BJ (cell line): ENCODE measurements at places on chromosomes 4 and X. TPM values are rescaled to one million over a fixed set of nuclear protein-coding genes. Genes with fewer than 3 reads are reported as not detected.

- no peak for DNase-seq
Measured at GRCh38 chr4:86960557-86960961, 25.7 kb downstream of the AFF1 start.

DNA sequence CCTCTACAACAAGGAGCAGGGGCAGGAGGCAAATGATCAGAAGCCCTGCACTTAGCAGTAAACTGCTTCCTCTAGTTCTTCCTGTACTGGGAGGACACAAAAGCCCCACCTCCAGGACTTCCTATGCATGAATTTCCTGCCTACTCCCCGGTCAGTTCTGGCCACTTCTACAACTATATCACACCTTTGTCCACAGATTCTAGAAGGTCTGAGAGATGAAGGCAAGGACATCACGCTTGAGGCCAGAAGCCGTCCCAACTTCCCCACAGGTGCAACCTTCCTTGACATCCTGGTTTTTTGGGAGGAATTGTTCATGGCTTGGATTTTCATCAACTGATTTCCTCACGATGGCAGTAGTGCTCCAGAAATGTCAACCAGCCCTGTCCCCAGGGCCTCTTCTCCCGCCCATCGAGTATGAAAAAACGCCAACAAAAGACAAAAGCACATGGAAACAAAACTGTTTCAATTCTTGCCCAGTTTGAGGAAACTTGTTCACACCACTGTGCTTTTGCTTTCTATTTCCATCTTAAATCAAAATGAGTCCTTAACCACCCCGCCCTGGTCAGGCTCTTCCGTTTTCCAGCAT is 206.5 kb upstream of the STK26 start:
- DNase-seq, result no peak

- DNase-seq, result no peak
Measured at GRCh38 chr4:791898-792625, 33.9 kb downstream of the CPLX1 start.

- DNase-seq, result no peak
Measured at GRCh38 chrX:137245183-137245582, 211.4 kb upstream of the GPR101 start.

- no peak for DNase-seq
Measured at GRCh38 chrX:133437356-133437755, 22.1 kb upstream of the GPC4 start.

DNA sequence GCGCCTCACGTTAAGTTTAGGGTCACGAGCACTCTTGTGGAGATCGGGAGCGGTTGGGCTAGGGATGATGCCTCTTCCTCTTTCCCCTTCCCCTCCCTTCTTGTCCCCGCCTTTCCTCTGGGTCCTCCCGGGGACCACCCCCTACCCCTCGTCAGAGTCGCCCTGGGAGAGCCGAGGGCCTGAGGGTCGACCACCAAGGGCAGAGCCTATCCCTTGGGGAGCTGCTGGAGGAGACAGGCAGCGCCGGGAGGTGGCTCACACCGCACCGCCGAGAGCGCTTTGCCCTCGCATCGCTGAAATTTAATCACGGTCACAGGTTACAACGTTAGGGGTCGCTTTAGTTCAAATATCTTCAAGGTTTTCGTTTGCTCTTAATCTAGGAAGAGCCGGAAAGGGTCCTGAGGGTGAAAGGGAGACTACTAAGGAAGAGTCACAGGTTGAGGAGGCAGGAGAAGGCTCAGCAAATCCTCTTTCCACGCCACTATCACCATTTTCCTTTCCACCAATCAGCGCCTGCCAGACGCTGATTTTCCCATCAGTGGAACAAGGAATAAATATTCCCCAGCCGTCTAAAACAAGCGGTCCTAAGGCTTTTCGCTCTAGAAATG is 528 bp upstream of the SNCA start:
- no peak for DNase-seq

DNA sequence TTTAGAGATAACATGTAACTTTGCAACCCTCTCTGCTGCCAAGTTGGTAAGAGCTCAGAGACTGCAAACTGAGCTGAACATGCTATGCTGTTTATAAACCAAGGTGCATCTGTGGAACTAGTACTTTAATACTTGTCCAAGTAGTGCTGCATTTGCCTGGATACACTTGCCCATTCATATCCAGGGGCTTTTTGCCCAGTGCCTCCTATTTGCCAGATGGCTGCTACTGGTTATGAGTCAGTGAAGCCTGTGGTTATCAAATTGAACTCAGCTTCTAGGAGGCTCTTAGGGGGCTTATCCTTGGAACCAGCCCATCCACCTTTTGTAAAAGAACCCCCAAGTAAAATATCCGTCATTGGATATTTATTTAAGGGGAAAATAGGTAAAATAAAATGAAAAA is 79.6 kb downstream of the AFF2 start:
- DNase-seq, result no peak

- no peak for DNase-seq
Measured at GRCh38 chrX:47690175-47690574, 31.2 kb upstream of the UXT start.

GRCh38 chrX:131646106-131646505 is 102.2 kb downstream of the OR13H1 start:
- no peak for DNase-seq

DNA sequence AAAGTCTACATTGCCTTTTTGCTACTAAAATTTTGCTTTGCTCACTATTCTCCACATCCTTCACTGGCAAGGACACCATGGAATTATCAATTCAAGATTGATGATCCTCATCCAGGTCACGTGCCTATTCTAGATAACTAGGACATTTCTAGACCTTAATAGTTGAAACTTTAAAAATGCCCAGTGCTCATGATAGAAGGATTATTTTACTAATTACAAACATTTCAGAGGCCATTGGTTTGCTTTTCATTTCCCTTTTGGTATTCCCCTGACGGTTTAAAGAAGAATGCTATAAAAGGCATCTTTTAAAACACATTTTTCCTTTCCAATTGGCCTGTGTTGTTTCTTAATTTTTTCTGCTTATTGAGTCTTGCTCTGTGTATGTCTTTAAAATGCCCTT is 249.4 kb downstream of the NDST4 start:
- no peak for DNase-seq

DNA sequence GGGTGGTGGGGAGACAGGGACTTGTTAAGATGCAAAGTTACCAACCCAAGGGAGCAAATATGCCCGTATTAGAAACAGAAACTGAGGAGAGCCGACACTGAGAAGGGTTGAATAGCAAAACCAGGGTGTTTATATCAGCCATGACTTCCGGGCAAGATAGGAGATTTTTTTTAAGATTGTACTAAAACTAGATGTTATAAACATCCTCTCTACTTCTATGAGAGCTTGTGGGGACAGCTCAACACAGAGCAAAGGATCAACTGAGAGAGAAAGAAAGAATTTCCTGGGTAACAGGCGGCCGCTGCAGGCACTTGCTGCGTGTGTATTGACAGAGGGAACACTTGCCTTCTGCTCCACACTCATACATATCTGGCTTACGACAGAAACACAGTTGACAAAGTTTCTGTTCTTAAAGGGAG is 49.1 kb upstream of the FBXW7 start:
- DNase-seq, result no peak

GRCh38 chr4:38600575-38600974 is 63.4 kb upstream of the KLF3 start:
- DNase-seq, result no peak

- no peak for DNase-seq
Measured at GRCh38 chr4:171650543-171650942, 162.7 kb upstream of the GALNTL6 start.

DNA sequence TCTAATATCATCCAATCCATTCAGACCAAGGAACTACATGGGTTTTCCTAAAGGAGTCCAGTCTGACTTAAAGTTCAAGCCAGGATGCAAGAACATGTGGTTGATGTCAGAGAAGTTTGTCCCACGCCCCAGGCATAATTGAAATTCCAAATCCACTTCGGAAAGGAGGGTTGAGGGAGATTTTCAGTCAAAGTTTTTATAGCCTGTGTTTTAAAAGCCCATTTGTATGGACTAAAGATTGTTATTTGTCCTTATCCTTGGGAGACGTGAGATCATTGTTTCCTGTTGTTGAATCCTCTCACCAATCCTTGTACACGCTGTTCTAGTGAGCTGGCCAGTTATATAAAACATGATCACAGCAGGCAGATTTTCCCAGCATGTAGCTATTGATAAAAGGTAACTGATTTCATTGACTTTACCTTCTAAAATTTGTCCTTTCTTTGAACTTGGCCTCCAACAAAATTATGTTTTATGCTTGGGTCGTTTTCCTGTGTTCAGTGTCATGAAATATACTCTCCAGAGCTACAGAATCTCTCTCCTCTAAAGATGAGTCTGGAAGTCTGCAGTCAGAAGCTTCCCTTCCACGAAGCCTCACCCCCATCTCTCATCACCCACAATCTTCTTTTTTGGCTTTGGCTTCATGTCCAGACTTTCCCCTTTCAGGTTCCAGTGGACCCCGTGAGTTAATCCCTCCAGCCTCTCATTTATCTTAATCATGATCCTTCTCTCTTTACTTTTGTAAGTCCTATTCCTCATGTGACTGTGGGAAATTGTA is 92.9 kb downstream of the ATP10D start:
- peak; percentile 84 for DNase-seq

DNA sequence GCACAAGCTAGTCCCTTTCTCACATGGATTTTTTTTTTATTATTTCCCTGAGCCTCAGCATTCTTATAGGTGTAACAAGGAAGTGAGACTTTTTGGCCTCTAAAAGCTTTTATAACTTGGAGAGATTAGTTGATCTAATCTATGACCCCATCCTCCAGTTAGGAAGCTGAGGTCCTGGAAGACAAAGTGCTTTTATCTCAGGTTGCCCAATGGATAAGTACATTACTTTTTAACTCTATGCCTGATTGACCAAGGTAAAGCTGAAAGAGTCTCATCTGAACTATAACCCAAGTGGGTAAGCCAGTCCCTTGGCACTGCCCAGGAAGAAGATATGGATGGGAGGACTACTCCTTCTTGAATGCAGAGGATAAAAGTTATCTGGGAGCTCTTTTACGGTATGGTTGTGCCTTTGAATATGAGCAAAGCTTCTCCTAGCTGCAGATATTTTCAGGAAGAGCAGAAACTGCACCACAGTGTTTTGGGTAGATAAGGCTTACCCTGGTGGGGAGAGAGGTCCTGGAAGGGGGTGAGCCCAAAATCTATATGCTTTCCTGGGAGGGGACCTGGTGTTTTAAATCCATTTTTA is 40.2 kb downstream of the VSIG4 start:
- no peak for DNase-seq

DNA sequence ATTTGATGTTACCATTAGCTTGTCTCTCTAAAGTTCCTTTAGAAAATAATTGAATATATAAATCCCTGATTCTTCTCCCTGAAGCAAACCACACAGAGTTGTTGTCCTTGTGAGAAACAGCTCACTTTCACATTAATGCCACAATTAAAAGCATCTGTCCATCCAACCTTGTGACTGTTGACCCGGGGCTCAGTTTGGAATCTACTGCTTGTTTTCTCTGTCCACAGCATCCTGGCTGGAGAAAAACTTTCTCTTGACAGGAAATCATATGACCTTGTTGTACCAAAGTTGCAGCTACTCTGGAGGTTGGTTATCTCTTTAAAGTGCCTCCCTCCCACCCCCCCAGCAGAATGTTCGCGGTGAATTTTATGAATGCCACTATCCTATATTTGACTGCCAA is 3.1 kb downstream of the PRKG2 start:
- no peak for DNase-seq

DNA sequence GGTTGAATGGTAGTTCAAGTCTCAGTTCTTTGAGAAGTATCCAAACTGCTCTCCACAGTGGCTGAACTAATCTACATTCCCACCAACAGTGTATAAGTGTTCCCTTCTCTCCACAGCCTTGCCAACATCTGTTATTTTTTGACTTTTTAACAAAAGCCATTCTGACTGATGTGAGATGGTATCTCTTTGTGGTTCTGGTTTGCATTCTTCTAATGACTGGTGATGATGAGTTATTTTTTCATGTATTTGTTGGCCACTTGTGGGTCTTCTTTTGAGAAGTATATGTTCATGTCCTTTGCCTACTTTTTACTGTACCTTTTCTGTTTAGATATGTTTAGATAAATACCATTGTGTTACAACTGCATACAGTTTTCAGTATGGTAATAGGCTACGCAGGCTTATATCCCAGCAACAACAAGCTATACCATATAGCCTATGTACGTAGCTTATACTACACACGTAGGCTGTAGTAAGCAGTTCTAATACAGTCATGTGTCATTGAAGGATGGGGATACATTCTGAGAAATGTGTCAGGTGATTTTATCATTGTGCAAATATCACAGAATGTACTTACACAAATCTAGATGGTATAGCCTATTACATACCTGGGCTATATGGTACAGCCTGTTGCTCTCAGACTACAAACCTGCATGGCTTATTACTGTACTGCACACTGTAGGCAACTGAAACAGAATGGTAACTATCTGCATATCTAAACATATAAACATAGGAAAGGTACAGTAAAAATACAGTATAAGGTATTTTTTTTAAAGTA is 28.1 kb downstream of the KLHL8 start:
- DNase-seq, result no peak

DNA sequence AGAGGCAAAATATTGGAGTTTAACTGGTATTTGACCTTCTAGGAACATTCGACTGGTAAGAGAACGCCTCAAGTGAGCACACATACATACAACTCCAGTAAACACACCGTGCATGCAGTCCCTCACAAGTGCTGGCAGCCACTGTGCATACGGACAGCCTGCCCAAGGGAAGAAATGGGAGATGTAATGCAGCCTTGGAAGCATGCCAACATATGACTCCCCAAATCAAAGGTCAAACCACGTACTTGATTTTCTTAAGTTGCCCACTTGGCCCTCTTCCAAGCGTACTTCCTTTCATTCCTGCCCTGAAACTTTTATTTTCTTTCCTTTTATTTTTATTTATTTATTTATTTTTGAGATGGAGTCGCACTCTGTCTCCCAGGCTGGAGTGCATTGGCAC is 206.6 kb downstream of the SPRY1 start:
- no peak for DNase-seq

GRCh38 chr4:38495446-38495845 is 168.6 kb upstream of the KLF3 start:
- no peak for DNase-seq

- no peak for DNase-seq
Measured at GRCh38 chr4:105126311-105127169, 20.1 kb upstream of the TET2 start.

DNA sequence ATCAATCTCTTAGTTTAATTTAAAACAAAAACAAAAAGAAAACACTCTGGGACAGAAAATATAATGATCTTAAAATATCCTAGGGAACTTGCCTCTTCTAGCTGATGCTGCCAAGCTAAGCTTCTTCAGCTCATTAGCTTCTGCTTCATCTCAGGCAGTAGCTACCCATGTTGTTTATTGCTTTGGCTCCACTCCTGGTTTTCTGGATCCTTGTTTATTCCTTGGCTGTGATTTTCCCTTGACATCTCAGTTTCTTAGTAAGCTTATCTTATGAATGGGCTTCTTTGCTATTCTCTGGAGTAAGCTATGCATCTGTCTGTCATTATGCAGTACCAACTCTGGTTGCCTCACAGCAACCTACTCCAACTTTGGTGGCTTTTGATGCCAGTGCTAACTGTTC is 5.1 kb upstream of the MTHFD2L start:
- no peak for DNase-seq

The CYLC1 gene
- not detected in 2 replicates for polyA plus RNA-seq

The AFF2 gene
- not detected in 2 replicates for polyA plus RNA-seq

The CYSLTR1 gene
- polyA plus RNA-seq, result not detected in 2 replicates

The SRD5A3 gene
- 15.2 and 24.0 TPM in 2 replicates for polyA plus RNA-seq

The YY2 gene
- 0.60 and 0.83 TPM in 2 replicates for polyA plus RNA-seq

The RGN gene
- polyA plus RNA-seq, result 0.82 and 0.98 TPM in 2 replicates

The F8A3 gene
- 0.05 TPM in 1 of 2 replicates, not detected in the other for polyA plus RNA-seq

The SPANXA2 gene
- polyA plus RNA-seq, result not detected in 2 replicates

The MAPK10 gene
- polyA plus RNA-seq, result 0.86 and 1.4 TPM in 2 replicates

The CYP2U1 gene
- 7.6 and 12.8 TPM in 2 replicates for polyA plus RNA-seq

The SCML2 gene
- polyA plus RNA-seq, result 0.81 and 0.85 TPM in 2 replicates

The HERC6 gene
- 3.1 and 4.1 TPM in 2 replicates for polyA plus RNA-seq

The FAM9A gene
- not detected in 2 replicates for polyA plus RNA-seq
